NAMALWA (cell line): ENCODE measurements at places on chromosomes 16 and 17.

DNA sequence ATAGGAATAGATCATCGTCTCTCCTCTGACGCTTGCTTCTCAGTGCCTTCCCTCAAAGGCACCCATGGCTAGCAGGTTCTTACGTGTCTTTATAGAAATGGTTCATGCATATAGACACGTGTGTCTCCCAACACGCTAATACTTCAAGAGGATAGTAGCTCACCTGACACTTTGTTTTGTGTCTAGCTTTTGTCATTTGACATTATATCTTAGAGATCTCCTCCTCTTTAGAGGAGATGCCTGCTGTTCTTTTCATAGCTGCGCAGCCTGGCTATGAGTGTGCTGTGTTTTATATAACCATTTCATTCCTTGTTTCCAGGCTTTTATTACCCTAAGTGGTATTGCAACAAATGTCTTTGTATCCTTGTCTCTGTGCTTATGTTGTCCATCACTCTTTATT, 411.7 kb downstream of the CPPED1 start:
- DNase-seq, result no peak

DNA sequence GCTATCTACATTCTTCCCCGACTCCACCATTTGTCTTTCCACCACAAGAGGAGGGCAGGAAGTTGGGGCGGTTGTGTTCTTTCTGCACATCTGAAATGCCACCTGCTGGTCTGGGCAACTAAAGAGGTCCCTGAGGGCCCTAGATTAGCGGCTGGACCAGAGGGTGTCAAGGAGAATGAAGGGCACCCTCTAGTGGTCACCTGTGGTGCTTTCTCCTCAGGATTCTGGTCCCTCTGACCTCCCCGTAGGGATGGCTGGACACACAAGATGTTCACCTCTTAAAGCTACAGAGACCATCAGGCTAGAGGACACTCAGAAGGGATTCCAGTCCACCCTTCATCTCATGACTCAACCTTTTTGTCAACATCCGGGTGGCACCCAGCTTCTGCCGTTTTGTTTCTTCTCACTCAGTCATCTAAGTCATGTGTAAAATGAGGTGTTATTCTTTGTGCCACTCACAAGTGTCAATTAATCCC, 2.9 kb upstream of the SCIMP start:
- peak; percentile 84 for DNase-seq

DNA sequence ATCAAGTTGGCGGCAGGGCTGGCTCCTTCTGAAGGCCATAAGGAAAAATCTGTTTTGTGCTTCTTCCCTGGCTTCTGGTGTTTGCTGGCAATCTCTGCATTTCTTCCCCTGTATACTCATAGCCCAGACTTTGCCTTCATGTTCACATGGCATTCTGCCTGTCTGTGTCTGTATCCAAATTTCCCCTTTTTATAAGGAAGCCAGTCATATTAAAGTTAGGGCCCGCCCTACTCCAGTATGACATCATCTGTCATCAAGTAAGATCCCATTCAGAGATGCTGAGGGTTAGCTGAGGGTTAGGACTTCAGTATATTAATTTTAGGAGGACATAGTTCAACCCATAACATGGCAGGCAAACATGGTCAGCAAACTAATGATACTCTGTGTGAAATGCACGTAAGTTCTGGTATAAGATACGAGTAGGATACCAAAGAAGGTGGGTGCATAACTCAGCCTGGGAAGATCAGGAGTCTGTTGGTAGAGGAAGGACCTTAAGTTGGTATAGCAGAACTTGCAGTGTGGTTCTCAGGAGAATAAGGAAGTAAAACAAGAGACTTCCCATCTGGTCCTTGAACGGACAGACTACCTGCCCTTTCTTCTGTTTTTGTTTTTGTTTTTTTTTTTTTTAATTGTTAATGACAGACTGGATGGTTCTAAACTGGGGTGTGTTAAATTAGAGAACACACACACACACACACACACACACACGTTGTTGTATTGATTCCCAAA, 13.9 kb downstream of the MAP2K6 start:
- no peak for DNase-seq

DNA sequence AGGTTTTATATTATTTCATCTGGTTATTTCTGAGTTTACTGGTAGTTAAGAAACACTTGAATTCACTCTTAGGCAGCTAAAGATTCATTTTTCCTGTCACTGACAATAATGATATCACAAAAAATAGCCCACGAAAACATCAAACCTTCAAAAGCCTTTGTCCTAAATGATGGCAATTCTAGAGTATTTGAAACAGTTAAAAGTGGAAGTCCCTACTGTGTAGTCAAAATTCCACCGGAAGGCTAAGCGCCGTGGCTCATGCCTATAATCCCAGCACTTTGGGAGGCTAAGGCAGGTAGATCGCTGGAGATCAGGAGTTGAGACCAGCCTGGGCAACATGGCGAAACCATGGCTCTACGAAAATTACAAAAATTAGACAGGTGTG, 103.5 kb downstream of the HIC1 start:
- DNase-seq, result no peak

GRCh38 chr16:25988882-25989281, 297.1 kb downstream of the HS3ST4 start:
- DNase-seq, result no peak

DNA sequence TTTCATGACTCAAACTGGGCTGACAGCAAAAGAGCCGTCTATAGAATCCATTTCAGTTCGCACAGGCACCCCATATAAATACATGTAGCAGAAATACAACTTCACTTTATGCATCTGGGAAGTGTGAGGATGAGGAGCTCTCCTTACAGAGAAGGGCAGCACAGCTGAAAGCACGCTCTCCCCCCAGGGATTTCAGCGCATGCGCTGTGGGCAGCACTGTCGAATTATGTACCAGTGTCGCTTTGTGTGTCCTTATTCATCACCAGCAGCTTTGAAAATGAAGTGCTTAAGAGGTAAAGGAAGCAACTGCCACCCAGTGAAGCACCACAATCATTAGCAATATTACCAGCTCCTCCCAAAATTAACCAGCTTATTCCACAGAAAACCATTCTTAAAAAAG, 39.9 kb downstream of the CEP95 start:
- DNase-seq, result no peak

- DNase-seq, result no peak
Observed at GRCh38 chr16:81499576-81500380, 55.2 kb downstream of the CMIP start.

DNA sequence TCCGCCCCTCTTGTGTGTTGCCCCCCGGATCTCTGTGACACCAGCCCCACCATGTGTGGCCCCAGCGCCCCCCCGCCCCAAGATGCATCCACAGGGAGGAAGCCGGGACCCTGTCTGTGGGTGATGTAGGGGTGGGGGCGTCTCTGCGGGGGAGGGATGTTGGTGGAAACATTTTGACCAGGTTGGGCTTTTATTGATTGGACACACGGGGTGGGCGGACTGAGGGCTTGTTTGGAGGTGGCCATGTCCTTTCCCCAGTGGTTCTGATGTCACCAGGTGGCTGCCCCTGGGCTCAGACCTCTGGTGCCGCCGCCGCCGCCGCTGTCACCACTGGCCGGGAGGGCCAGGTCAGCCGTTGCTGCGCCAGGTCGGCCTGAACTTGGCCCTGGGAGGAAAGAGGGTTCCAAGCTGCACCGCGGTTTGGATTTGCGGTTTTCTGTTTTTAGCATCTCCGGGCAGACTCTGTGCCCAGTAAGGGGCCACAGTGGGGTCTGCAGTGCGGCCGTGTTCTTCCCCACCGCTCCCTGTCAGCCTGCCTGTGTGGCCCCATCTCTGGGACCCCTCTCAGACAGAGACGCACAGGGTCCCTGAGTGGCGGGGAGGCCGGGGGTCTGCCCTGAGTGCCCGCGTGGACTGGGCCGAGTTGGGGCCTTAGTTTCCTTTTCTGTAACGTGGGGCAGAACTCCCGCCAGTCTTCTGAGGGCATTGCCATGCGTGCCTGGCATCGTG, 19.8 kb downstream of the GSE1 start:
- no peak for DNase-seq

- DNase-seq, result no peak
Observed at GRCh38 chr16:58022601-58023371, 2.8 kb upstream of the MMP15 start.

GRCh38 chr16:268141-269053, 7.3 kb downstream of the RGS11 start:
- DNase-seq, result no peak

DNA sequence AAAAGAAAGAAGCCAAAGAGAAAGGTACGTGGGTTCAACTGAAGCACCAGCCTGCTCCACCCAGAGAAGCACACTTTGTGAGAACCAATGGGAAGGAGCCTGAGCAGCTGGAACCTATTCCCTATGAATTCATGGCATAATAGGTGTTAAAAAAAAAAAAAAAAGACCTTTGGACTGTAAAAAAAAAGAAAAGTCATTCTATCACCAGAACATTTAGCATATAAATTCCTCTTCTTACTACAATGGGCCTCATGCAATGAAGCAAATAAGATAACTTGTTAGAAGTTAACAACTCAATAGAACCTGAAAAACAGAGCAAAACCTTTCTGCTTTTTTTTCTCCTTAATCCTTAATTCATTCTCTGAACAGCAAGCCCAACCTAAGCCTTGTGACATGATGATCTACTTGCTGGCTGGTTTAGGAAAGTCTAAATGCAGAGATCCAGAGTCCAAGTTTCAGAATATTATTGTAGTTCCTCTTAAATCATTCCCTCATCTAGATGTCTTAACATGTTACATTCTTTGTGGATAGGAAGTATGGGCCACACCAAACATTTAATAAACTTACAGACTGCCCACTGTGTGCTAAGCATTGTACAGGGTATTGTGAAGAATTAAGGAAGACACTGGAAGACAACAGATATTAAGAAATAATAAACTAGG, 45.4 kb downstream of the BRCA1 start:
- DNase-seq, result no peak

- DNase-seq, result no peak
Observed at GRCh38 chr16:67170168-67170948, at the start of gene NOL3. Gene NOL3, plus strand, starts transcription at chr16:67170538.

DNA sequence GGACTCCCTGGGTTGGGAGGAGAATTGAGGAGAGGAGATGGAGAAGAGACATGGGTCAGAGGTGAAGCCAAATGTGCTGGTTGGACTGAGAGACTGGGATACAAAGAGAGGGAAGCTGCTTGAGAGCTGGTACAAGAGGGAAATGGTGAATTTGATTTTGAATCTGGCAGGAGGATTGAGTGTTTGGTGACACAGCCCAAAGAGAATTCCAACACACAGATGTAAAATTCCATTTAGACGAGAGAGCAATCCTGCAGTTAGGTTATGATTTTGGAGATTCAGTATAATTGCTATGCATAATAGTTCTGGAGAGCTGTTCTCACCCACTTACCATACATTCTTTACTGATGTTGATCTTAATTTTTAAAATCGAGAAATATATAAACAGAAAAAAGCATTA, 57.7 kb downstream of the HSD17B2 start:
- DNase-seq, result no peak

DNA sequence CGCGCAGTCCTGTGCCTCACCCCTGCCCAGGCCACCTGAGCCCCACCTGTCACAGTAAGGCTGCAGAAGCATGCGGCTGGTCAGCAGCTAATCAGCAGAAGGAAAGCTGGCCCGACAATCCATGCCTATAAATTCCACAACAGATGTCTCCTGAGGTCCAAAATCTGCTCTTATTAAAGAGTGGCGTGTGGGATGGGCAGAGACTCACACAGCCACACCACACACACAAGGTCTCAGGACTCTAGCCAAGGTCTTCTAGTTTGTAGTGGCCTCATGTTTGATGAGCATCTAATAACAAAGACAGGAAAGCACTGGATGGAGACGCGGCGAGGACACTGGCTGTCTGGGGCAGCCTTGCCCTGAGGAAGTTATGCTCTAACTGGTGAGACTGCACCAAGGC, 55.9 kb downstream of the ANKRD11 start:
- no peak for DNase-seq

- no peak for DNase-seq
Observed at GRCh38 chr17:55694286-55694910, 28.3 kb downstream of the TMEM100 start.

DNA sequence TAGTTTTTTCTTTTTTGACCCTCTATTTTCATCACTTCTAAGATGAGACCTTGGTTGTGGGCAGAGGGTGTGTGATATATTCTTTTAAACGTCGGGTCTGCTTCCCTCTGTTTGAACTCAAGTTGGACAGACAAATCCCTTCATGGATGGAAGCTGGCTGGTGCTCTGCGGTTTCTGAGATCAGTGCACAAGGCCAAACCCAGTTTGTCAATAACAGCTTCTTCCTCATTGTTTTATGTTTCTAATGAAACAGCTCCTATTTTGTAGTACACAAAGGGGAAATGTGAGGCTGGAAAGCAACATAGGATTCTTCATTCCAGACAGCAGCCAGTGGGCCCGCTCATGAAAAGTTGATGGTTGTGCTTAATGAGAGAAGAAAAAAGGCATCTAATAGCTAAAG, 159.6 kb downstream of the PRKCA start:
- DNase-seq, result no peak

DNA sequence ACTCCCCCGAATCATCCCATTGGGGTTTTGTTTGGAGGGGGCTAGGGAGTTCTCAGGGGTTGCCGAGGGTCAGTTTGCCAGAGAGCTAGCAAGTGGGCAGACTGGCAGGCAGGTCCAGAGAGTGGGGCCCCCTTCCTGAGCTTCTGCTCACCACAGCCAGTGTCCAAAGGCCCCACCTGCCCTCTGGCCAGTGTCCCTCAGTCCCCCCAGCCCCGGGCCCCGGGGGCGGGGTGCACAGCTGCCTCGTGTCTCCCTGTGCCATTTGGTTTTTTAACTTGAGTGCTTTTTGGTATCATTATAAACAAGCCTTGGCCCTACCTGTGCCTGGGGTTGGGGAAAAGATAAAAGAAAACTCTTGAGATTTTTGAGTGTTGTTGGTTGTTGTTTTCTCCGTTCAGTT, 91.8 kb downstream of the CCDC182 start:
- no peak for DNase-seq

- no peak for DNase-seq
Observed at GRCh38 chr16:72202014-72202413, 30.1 kb upstream of the PMFBP1 start.

GRCh38 chr16:86740906-86741799, 162.8 kb downstream of the FOXL1 start:
- no peak for DNase-seq

DNA sequence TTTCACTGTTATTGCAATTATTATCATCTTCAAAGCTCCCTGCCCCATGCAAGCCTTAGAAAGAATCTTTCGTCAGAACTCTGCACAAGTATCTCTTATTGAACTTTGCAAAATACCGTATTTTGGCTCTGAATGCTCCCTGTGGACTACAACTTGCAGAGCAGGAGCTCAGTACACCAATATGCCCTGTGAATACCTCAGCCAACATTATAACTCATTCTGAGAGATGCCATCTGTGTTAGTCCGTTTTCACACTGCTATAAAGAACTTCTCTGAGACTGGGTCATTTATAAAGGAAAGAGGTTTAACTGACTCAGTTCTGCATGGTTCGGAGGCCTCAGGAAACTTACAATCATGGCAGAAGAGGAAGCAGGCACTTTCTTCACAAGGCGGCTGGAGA, 87.2 kb upstream of the XYLT1 start:
- no peak for DNase-seq

GRCh38 chr17:66076546-66077190, 115.3 kb downstream of the CEP112 start:
- peak; percentile 36 for DNase-seq

- DNase-seq, result no peak
Observed at GRCh38 chr17:31052187-31052889, 42.4 kb upstream of the NF1 start.
